ENCODE measurements at places on chromosomes 5 and 9.

GRCh38 chr9:92763721-92764380, 782 bp downstream of the BICD2 start:
- no peak for DNase-seq

DNA sequence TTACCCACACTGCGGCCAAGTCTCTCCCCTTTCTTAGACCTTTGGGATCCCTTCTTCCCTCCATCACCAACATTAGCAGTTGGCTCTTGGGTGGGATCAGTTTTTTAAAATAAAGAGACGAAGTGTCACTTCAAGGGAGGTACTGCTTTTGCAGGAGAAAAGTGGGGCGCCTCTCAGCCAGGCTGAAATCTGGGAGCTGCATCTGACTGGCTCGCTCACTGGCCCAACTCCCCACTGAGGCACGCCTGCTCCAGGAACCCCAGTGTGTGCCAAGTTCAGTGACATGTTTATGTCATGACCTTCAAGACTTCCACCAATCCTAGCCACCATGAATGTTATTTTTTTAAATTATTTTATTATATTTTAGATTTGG, 130.5 kb downstream of the MVB12B start:
- DNase-seq = no peak

DNA sequence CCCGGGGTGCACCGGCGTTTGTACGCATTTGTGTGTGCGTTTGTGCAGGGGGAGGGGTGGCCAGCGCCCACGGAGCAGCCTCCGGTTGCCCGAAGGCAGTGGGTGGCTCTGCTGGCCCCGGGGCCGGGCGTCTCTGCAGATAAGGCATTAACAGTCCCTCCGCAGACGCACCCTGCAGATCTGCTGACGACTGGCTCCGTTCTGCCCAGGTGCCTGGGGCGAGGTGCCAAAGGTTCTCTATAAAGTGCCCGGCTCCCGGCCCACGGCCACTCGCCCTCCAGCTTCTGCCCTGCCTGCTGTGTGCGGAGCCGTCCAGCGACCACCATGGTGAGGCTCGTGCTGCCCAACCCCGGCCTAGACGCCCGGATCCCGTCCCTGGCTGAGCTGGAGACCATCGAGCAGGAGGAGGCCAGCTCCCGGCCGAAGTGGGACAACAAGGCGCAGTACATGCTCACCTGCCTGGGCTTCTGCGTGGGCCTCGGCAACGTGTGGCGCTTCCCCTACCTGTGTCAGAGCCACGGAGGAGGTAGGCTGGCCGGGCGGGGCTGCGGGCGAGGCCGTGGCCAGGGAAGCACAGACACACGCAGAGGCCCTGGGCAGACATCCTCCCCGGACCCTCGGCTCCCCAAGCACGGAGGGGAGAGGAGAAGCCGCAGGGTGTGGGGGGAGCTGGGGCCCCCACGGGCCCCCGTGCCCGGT, at the start of gene SLC6A19:
TSS of gene SLC6A19 (plus strand) at position 269 of the 699 bp plus-strand sequence. CDS start at position 325, 56 bp downstream.
- no peak for DNase-seq

- no peak for DNase-seq
Observed at GRCh38 chr9:34654323-34655051, 2.5 kb downstream of the IL11RA start.

DNA sequence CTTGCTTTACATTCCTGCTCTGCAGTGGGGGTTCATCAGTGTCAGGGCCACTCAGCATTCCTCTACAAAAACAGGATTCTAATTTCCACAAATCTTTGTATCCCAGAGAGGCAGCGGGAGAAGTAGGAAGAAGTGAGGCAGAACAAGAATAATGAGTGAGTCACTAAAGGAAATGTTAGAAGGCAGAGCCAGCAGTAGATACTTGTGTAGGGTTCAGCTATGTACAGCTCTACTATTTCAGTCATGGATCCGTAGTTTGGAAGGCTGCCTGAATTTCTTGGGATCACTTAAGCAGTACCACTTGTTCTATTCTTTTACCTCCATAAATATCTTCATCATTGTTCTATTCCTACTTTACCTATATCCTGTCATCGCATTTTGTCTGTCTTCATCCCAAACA, 246.3 kb upstream of the TLE4 start:
- no peak for DNase-seq

DNA sequence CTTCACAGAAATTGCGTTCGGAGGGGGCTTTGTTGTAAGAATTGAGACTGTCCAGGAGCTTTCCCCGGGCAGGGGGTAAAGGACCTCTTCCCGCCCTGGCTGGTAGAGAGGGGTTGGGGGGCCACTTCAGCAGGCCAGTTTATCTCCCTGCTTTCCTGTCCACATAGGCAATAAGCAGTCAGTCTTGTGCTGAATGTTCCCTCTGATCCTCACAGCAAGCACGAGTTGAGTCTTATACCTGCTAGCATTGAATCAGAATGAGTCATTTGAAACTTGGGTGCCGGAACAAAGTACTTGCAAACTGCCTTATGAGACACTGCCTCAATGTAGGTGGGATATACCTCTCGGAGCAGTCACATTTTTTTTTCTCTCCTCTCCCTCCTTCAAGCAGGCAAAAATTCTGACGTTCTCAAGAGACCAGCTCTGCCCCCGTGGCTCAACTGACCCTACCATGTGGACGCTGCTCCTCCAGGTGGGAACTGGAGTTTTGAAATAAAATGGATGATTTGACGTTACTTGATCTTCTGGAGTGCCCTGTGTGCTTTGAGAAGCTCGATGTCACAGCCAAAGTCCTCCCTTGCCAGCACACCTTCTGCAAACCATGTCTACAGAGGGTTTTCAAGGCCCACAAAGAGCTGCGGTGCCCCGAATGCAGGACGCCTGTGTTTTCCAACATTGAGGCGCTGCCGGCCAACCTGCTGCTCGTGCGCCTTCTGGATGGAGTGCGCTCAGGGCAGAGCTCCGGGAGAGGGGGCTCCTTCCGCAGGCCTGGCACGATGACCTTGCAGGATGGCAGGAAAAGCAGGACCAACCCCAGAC, 1.3 kb downstream of the SH3RF2 start:
- no peak for DNase-seq

DNA sequence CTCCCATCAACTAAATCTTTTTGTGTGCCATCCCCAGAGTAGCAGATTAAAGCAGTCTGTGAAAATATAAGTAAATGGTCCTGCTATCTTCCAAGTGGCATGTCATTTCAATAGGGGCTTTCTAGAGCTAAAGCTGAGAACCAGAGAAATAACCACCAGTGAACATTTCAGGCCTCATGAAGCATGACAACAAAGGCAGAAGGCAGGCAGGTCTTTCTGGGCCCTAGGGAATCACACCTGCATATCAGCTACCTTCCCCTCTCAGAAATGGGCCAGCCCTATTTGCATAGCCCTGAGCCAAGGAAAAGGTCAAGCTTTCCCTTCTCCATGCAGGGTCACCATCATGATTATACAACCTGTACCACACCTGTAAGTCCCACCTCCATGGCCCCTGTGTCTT, 205.3 kb downstream of the DEPDC1B start:
- no peak for DNase-seq

GRCh38 chr5:169091396-169091980, 209.5 kb downstream of the SLIT3 start:
- DNase-seq = no peak

DNA sequence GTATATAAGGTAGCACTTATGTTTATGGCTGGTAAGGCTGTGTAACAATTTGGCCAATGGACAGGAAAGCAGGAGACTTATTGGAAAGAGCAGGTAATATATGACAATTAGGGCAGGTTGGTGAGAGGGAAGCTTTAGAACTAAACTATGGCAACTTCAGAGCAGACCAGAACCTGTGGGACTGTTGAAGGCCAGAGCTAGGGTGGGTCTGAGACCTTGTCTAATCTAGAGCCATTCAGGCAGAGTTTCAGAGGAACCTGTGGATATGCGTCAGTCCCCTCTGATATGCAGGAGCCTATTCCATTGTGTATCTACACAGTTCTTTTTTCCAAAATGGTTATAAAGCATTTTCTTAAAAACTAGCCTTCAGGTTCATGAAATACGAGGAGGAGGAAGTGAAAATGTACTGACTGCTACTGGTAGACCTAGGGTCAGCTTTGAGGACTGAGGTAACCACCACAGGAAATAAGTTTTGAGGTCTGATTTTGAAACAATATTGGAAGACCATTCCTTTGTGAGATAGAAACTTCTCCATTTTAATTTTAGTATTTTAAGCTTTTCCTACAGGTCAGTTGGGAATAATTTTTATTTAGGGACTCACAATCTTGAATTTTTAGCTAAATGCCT, 37.6 kb downstream of the ELL2 start:
- DNase-seq = no peak

GRCh38 chr5:120173125-120173524, 291.0 kb upstream of the PRR16 start:
- no peak for DNase-seq

DNA sequence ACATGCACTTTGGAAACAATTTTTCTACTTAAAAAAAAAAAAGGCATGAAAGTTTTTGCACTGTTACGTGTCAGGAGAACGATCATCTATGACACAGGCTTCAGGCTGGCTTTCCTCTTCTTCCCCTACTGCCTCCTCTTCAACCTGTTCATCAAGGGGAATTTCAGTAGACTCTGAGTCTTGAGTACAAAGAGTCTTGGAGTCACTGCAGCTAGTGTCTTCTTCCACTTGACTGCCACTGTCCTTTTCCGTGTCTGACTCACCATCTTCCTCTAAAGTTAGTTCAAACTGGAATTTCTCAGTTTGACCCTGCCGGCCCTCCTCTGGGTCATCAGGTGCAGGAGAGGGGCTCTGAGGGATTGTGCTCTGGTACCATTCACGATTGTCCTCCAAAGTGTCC, 391.7 kb downstream of the RAB3C start:
- DNase-seq = no peak

GRCh38 chr9:16236882-16237281, 633.6 kb downstream of the BNC2 start:
- no peak for DNase-seq

DNA sequence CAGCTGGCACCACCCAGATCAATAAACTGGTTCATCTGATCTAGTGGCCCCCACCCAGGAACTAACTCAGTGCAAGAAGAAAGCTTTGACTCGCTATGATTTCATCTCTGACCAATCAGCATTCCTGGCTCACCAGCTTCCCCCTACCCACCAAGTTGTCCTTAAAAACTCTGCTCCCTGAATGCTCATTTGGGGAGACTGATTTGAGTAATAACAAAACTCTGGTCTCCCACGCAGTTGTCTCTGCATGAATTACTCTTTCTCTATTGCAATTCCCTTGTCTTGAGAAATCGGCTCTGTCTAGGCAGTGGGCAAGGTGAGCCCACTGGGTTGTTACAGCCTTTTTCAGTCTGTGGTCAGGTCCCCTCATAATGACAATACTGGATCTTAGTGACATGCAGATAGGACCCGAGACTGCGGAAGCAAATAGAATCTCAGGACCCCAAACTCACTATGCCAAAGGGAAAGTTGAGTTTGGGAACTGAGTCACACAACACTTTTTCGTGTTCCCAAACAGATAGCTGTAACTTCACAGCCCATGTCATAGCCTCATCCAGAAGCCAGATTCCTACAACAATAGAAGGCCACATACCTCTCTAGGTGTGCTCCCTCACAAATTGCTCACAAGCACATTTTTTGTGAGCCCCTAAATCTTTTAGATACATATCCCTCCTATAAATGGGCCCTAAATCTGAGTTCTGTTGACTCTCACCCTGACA, 175.2 kb upstream of the RAI14 start:
- no peak for DNase-seq

DNA sequence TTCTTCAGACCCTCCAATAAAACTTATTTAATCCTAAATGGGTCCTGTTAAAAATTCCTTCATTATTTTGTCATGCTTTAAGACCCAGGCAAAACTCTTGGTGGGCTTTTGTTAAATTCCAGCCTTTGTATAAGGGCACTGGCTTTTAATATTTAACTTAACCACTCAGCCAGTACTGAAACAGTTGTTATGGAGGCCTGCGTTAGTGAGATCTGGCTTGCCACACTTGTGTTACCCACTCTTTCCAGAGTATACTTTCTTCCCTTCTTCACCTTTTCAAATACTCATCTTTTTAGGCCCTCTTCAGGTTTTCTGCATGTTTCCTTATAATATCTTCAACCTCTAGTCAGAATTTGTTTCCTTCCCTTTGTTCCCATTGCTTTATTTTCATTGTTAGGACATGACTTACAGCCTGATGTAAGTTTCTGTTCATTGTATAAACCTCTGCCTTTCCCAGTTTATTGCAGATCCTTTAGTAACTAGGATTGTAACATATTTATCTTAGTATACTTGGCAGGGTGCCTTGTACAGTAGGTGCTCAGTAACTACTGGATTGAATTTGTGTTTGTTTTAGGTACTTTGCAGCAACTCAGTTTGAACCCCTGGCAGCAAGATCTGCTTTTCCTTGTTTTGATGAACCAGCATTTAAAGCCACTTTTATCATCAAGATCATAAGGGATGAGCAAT, 48.8 kb downstream of the LNPEP start:
- DNase-seq = no peak

GRCh38 chr5:74638970-74639806, 1.3 kb downstream of the ENC1 start:
- no peak for DNase-seq

GRCh38 chr5:117262572-117263131, 688.0 kb upstream of the SEMA6A start:
- DNase-seq = no peak

- DNase-seq = no peak
Observed at GRCh38 chr5:138874241-138874640, 894 bp downstream of the LRRTM2 start.

GRCh38 chr5:121949885-121950284, 11.9 kb upstream of the SRFBP1 start:
- DNase-seq = no peak

DNA sequence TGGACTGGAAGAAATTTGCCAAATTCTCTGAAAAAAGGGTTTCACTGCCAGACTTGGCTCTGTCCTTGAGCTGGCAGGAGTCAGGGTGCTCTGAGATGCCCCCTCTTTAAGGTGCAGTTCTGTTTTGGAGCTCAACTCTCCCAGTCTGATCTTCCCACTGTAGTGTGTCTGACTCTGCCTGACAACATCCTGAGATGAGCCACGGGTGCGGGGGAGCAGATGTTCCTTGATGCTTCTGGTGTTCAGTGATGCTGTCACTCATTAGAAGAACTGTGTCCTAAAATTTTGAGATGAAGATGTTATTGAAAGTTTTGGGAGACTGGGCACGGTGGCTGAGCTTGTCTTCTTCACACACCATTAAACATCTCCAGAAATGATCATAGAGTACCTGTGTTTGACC, 78.2 kb downstream of the BASP1 start:
- DNase-seq = no peak

DNA sequence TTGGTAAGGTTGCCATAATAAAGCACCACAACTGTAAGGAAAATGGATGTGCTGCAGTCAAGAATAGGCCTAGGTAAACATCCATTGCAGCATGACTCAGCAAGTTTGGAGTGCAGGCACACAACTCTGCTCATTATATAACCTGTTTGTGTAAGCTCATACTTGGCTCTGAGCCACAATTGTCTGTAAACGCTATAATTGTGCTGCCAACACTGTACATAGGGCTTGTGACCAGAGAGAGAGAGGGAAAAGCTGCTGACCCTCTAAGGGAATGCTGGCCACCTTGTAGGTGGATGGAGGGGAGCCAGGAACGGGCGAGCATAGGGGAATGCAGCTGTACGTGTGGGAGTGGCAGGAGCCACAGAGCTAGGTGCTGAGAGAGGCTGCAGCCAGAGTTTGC, 2186.5 kb upstream of the ACO1 start:
- no peak for DNase-seq

GRCh38 chr5:38105801-38106200, 152.6 kb upstream of the EGFLAM start:
- no peak for DNase-seq

GRCh38 chr9:35107297-35108290, 4.7 kb upstream of the STOML2 start:
- DNase-seq = no peak

GRCh38 chr5:167057665-167058064, 1233.8 kb upstream of the WWC1 start:
- DNase-seq = no peak

Data from activated effector memory CD4-positive, alpha-beta T cell treated with Interleukin-2 at 50 U/mL for 16 hours (primary cell).